AG20443 (cell line): ENCODE measurements at places on chromosomes 16 and 17.
A peak's percentile ranks its signal among the peaks of the same experiment; 100 is the strongest.

GRCh38 chr17:51793686-51794085, 364.8 kb downstream of the CA10 start:
- no peak for DNase-seq

- DNase-seq, result no peak
These were observed 39.3 kb downstream of the SMG6 start for GRCh38 chr17:2264067-2264860.

- DNase-seq, result no peak
These were observed 73.4 kb downstream of the RAP1GAP2 start for GRCh38 chr17:2869604-2870003.

DNA sequence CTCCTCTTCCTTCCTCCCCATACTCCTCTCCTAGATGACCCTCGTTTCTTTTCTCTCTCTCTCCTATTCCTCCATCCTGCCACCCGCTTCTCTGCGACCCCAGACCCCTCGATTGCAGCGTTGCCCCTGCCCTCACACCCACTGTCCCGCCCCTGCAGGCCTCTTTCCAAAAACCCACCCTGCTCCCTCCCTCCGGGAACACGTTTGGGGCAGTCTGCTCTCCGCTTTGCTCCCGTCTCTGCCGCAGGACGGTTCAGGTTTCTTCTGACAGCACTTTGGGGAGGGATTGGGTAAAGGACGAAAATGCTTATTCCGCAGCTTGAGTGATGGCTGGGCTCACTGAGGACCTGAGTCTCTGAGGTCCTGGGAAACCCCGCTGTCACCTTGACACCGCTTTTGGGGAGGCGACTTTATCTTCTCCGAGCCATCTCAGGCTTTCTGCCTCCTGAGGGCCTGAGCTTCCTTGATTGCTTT, 690 bp downstream of the NDE1 start:
- peak; percentile 44 for DNase-seq

DNA sequence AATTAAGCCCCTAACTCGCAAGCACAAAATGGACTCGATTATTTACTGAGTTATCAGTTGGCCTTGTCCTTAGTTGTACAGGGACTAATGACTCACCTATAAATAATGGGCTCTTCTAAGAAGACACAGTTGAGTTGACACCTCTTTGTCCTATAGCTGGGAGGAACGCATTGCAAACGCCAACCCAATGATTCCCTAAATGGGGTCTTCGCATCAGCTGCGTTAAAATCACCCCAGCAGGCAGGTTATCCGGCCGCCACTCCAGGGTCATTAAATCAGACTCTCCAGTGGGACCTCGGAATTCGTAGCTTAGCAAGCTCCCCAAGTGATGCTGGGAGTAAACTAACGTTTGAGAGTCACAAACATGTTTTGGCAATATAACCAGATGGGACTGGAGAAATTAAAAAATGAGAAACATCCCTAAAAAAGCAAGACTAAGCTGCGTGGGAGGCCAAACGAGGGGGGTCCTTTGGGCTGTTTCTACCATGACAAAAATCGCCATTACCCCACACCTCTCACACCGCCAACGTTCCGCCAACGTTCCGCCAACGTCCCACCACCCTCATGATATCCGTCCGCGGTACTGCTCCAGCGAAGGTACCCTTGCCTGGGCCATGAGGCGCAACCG, 932 bp upstream of the NFE2L1 start:
- no peak for DNase-seq

GRCh38 chr16:21222495-21223337, 10.8 kb upstream of the ANKS4B start:
- no peak for DNase-seq

DNA sequence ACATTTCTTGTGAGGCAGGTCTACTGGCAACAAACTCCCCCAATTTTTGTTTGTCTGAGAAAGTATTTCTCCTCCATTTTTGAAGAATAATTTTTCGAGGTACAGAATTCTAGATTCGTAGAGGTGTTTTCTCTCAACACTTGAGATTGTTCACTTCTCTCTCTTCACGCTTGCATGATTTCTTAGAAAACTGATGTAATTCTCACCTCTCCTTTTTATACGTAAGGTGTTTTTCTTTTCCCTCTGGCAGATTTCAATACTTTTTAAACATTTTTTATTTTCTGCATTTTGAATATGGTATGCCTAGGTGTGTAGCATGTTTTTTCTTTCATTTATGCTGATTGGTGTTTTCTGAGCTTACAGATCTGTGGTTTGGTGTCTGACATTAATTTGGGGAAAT, 201.5 kb upstream of the AXIN2 start:
- no peak for DNase-seq

GRCh38 chr16:57149391-57149790, 36.4 kb downstream of the PSME3IP1 start:
- no peak for DNase-seq

GRCh38 chr16:23896832-23897821, 61.3 kb downstream of the PRKCB start:
- no peak for DNase-seq

DNA sequence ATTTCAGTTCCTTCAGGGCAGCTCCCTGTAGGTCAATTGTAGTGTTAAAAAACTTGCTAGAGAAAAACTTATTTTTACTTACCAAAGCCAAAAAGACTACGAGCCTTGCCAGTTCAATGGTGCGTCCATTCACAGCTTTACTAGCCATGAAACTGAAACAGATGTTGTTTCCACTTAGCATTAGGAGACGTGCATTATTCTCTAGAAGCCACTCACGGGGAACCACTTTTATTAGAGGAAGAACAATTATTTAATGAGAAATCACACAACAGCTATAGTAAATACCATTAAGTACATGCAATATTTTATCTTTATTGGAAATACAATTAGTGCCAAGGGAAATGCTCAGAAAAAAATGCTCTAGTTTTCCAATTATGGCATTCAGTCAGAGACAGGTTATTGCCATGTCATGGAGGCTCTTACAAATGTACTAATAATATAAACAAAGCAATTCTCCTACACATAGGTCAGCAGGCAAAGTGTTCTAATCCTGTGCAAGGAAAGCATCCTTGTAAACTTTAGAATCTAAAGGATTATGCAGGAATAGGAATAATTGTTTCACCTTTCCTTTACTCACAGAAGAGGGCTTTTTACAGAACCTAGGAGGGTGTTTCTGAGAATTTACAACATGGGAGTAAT, 17.4 kb downstream of the LASP1NB start:
- no peak for DNase-seq

DNA sequence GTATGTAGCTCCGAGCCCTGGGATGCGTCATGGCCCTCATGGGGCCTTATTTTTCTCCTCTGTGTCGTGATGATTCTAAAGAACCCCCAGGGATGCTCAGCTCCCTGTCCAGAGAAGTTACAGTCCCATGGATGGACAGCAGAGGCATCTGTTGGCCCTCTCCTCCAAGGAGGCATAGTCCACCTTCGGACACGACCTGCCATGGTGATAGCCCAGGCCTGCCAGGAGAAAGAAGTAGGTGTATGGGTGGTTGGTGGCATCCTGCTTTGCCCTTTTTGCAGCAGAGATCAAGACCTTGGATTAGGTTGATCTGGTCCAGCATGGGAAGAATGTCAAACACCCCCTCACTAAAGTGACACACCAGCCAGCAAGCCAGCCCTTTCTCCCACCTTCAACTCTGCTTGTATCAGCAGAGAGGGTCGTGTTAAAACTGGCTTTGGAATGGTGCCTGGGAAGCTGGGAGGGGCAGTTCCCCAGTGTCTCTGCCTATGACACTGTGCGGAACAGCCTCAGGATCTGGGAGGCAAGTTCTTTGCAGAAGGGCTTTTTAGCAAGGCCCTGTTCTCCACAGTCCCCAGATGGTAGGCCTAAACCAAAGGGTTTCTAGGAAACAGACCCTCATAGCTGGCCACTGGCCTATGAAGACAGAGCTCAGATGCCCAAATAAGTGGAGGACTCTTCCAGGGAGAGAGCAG, 259.9 kb upstream of the RPL38 start:
- no peak for DNase-seq

DNA sequence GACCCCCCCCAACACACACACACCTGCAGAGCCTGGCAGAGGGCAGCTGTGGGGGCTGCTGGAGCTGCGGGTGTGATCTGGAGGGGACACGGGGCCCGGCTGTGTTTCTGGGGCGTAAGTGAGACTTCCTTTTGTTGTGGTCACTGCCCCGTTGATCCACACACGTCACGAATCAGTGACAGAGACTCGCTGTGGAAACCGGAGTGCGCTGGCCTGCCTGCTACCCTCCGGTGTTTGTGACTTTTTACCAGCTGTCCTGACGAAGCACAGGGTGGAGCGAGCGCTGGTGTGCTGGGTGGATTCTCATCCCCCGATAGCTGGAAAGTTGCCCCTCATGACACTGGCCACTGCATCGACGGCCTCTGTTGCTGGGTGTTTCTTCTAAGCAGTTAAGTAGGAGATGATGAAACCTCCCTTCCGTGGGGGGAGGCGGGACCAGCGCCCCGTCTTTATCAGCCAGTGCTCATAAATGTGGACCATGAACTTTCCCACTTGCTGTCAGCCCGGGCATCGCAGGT, 2.3 kb downstream of the METRNL start:
- peak; percentile 71 for DNase-seq
